Foreskin keratinocyte (primary cell): ENCODE measurements at places on chromosomes 11 and 22.

- DNase-seq = no peak
Observed at GRCh38 chr11:66225066-66225465, 43.4 kb upstream of the RAB1B start.

DNA sequence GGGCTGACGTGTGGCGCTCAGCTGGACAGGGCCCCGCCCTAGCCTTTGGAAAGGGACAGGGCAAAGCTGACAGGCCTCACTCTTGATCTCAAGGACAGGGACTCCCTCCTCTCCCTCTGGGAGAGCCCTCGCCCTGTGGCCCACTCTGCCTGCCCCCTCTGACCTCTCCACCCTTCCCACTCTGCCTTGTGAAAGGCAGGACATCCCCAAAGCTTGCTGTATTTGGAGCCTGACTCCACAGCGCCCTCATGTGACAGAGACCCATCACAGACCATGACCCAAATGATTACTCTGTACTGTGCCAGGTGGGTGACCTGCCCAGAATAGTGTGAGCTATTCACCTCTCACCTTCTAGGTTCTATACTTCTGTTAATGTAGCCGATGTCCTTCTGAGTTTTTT lies 18.8 kb downstream of the P2RY2 start:
- DNase-seq = no peak

DNA sequence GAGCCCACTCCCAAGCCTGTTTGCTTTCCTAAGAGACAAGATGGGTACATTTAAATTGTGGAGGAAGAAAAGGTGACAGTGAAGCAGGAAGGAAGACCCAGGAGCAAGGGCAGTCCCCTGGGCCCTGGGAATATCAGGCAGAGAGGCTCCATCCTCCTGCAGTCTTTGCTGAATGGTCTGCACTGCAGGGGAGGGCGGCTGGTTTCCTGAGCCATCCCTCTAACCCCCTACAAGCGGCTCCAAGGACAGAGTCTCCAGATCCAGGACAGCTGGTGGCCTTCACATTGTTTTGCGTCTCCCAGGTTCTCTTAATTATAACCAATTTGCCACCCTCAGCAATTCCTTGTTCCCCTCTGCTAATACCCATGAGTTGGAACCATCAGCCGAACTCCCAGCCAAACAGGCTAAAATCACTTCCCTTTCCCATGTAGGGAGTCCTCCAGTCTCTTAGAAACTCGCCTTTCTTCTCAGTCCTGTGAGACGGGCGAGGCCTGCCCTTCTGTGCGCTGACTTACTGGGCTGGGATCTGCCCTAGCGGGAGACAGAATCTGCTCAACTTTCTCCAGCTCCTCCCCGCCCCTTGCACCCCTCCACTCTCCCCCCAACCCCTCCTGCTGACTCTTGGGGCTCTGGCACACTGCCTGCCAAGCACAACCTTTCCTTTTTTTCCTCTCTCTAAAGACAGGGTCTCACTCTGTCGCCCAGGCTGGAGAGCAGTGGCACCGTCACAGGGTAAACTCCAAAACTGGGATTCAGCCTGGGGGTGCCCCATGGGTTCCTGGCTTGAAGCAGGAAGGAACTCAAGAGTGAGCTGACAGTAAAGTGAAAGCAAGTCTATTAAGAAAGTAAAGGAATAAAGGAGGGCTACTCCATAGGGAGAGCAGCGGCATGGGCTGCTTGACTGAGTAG lies 53.4 kb upstream of the EMID1 start:
- DNase-seq = no peak

GRCh38 chr11:92286709-92287108 lies 62.1 kb downstream of the FAT3 start:
- no peak for DNase-seq

GRCh38 chr11:3865388-3866193 lies 10.1 kb downstream of the STIM1 start:
- peak; percentile 69 for DNase-seq

GRCh38 chr11:6505577-6506240 lies 8.6 kb downstream of the DNHD1 start:
- peak; percentile 62 for DNase-seq

DNA sequence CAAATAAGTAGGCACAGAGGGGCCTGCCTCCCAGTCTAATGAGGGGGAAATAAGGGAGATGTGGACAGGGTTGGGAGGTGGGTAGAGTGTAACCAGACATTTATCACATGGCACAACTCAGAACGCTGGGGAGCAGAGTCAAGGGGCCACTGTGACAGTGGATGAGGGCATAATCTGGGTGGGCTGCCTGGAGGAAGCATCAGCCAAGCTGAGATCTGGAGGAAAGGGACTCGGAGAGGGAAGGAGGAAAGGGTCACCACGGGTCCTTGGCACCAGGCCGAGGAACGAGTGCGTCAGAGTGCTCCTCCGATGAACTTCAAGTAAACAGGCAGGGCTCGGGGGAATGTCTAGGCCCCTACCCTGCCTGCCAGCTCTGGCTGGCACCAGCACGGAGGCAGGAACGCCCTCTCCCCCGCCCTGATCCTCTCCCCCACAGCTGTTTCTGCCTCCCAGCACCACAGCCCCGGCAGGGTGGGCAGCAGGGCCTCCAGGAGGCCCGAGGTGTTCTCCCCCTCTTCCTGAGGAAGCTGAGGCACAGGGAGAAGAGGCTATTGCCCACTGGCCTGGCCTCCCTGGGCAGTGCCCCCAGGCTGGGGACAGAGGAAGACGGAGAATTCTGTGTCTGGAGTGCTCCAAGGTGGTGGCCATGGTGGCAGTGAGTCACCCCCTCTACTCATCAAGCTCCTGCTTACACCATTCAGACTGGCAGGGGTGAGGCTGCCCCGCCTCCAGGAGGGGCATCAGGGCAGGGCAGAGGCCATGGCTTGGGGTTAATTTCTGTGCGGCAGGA lies 4.2 kb downstream of the ALDH3B1 start:
- peak; percentile 76 for DNase-seq

GRCh38 chr22:19182472-19183157 lies 4.1 kb upstream of the SLC25A1 start:
- no peak for DNase-seq

GRCh38 chr11:44306052-44306917 lies 3.7 kb downstream of the ALX4 start:
- no peak for DNase-seq

GRCh38 chr22:45322873-45323525 lies 13.3 kb downstream of the FAM118A start:
- DNase-seq = no peak

DNA sequence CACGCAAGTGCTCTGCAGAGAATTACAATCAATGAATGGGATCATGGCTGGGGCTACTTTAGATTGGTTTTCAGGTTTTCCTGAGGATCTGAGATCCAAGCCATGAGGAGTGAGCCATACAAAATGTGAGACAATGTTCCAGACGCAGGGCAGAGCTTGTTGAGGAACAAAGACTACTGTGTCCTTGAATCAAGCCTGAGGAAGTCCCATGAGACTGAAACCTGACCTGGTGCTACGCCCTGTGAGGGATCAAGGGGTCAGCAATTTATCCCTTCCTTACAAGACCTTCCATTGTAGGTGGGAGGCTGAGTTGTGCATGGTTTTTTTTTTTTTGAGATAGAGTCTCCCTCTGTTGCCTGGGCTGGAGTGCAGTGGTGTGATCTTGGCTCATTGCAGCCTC lies 2.1 kb downstream of the INCENP start:
- DNase-seq = no peak

- no peak for DNase-seq
Observed at GRCh38 chr11:117188620-117189081, 10.1 kb downstream of the SIDT2 start.

- peak; percentile 9 for DNase-seq
Observed at GRCh38 chr11:76086743-76087635, 119.3 kb downstream of the WNT11 start.

DNA sequence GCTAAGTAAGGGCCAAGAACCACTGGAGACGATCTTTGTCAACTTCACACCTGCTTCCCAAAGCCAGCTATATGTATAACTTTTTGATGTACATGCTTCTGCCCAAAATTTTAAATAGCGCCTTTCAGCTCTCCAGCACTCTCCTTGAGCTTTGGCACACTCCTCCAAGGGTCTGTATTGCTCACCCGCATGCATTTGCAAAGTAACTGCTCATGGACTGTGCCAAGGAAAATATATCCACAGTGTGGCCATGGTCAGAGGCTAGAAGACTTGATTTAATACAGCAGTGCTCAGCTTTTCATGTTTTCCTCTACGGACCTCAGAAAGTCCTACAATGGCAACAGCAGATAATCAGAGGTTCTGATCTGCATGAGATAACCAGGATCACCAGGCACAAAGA lies 550.1 kb downstream of the SOX6 start:
- DNase-seq = no peak

GRCh38 chr11:81071606-81072005 lies 1630.8 kb upstream of the TENM4 start:
- DNase-seq = peak; percentile 45

DNA sequence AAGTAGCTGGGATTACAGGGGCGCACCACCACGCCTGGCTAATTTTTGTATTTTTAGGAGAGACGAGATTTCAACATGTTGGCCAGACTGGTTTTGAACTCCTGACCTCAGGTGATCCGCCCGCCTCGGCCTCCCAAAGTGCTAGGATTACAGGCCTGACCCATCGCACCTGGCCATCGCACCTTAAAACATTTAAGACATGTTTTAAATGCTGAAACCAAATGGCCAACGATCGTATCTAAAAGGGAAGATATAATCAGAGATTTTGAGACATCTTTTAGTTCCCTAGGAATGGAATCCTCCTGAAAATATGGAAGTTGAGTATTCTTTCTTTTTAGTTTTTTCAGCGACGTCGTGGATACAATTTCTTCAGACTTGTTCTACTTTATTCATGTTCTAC lies 21.8 kb upstream of the APOBEC3A start:
- no peak for DNase-seq

DNA sequence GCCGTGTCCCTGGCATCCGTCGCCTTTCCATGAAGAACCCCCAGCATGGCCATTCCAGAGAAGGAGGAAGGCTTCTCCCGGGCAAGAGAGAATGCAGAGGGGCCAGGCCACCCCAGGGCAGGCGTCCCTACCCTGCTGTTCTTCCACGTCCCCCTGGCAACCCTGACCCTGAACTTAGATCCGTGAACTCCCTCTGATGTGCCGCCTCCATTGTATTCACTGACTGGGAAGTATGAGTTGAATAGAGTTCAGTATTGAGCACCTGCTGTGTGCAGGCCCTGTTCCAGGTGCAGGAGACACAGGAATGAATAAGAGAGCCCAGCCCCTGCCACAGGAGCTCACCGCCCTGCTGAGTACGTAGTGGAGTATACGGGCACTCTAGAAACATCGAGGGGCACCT lies 29.1 kb upstream of the RELT start:
- no peak for DNase-seq

DNA sequence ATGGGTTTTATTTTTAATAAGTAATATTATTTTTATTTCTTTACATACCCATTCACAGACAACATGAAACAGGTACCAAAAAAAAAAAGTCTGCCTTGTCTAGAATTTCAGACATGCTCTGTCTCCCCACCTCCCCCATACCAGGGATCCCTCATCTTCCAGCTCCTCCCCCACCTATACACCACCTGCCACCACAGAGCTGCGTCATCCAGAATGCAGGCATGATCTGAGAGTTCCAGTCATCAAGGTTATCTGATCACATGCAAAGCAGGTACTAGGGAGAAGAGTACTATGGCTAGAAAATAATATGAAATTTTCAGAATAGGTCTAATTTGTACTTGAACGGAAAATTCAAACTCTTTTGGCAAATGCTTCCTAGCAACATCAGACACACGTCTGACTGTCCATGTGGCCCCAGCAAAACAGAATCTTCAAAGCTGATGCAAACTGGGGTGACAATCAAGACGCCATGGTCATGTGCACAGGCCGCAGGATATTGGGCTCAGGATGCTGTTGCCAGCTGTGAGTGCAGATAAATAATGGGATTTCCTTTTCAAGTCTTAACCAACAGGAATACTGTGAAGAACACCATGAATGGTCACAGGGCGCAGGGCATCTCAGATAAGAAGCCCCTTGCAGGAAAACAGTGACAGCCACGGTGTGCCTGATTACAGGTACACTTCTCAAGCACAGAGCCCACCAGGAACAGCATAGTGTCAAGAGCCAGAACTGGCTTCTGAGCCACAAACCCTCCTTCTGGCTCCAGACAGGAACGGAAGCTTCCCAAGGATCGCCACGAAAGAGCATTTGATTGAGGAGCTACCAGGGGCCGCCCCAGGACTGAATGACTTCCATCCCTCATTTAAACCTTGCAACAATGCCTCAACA lies 169.5 kb downstream of the EFCAB6 start:
- no peak for DNase-seq

DNA sequence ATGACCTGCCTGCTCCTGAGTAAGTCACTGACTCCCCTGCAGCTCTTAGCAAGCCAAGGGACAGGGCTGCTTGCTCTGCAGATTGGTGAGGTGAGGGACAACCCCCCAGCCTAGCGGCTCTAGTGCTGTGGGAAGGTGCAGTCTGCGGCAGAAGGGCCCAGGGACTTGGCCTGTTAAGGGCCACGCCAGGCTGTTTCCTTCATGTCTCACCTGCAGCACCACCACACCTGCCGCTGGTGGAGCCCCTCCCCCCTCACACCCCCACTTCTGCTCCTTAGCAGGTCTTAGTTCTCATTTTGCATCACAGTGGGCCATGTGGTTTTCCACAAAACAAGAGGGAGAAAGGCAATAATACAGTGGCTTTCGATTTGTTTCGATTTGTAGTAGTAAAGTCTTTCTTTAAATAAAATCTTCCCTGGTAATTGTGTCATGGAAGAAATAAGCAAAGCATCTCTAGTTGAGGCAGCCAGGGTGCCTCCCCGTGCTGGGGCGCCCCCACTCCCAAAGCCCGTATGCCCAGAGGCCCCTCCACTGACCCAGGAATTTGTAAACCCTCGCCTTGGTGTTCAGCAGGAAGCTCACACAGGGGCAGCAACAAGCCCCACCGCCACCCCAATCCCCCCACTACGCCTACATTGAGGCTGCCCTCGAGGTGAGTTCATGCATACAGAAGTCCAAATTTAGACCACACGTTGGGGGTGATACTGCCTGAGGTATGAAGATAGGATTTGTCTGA lies 86.5 kb upstream of the CLDN5 start:
- DNase-seq = no peak

GRCh38 chr22:21028277-21029251 lies 3.8 kb downstream of the SLC7A4 start:
- DNase-seq = no peak

DNA sequence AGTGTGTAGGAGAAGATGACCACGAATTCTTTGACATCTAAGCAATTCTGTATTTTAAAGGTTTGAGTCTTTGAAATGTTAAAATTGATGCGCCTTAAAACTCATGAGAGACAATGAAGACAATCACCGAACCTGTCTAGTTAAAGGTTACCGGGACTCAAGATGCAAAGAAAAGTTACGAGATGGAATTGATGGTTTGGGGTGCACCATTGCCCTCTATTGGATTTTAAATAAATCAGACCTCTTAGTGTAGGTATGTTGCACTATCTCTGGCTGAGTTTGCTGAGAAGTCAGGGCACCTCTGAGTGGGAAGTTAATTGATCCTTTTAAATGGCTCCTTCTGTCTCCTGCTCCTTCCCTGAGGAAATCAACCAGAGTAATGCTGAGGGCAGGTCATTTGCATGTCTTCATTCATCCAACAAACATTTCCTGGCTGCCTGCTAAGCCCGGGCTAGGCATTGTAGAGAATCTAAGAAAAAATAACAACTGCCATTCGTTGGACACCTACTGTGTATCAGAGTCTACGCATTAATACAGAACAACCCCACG lies 19.4 kb upstream of the TMA7B start:
- DNase-seq = no peak
